CD4-positive, alpha-beta T cell treated with Interleukin-6 at 100 ng/mL for 8 hours (primary cell): ENCODE measurements at places on chromosomes 13 and 19.

DNA sequence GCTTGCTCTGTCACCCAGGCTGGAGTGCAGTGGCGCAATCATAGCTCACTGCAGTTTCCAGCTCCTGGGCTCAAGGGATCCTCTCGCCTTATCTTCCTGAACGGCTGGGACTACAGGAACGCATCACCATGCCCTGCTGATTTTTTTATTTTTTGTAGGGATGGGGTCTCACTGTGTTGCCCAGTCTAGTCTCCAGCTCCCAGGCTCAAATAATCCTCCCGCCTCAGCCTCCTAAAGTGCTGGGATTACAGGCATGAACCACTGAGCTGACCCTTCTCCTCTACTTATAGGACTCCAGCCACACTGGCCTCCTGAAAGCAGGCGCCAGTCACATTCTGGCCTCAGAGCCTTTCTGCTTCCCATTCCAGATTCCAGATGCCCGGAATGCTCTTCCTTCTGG is 10.5 kb downstream of the DACT3 start:
- no peak for DNase-seq

- peak; percentile 17 for DNase-seq
Observed at GRCh38 chr19:16185768-16186123, 536 bp downstream of the FAM32A start.

GRCh38 chr19:869245-870177 is 10.0 kb downstream of the CFD start:
- no peak for DNase-seq

- no peak for DNase-seq
Observed at GRCh38 chr19:48386981-48387380, 4.4 kb downstream of the KDELR1 start.

DNA sequence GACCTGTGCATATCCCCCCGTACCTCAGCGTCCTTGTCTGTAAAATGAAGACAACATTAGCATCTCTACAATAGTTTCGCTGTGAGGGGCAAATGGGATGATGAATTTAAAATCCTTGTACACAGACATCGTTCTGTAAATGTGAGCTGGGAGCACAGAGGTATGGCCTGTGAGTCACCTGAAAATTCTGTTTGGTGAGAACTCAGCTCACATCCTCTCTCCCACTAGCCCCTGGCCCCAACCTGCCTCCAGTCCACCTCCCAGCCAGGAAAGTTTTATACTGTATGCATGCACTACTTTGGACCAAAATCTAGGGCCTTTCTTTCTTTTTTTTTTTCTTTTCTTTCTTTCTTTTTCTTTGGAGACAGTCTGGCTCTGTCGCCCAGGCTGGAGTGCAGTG is 8.7 kb upstream of the IZUMO2 start:
- DNase-seq: no peak

DNA sequence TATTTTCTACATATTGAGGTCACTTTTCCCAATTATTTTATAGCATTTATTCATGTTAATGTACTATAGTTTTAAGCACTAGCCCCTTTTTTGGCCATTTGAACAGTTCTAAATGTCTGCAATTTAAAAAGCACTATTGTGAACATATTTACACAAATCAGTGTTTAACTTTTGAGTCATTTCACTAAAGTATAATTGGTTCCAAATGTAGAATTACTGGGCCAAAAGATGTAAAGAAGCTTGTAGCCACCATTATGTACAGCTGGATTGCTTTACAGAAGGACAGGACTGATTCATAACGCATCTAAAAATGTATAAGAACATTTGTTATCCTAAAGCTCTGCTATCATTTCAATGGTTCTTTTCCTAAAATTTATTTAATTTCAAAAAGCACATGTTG is 16.6 kb upstream of the ATP12A start:
- no peak for DNase-seq

DNA sequence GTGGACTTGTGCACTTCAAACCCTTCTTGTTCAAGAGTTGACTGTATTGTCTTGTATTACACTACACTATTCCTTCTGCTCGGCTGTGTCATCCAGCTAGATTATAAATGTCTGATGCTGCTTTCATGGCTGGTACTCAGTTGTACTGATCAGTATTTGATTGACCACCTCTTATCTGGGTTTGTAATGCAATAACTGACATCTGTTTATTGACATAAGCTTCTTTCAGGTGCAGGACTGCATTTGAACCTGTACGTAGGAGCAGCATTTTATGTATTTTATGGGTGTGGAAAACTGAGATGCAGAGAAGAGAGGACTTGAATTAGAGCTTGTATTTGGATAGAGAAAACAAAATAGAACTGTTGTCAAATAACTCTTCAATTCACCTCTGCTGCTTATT is 309.2 kb downstream of the FGF9 start:
- DNase-seq: no peak

- no peak for DNase-seq
Observed at GRCh38 chr13:112892426-112893206, 76.4 kb upstream of the MCF2L start.

DNA sequence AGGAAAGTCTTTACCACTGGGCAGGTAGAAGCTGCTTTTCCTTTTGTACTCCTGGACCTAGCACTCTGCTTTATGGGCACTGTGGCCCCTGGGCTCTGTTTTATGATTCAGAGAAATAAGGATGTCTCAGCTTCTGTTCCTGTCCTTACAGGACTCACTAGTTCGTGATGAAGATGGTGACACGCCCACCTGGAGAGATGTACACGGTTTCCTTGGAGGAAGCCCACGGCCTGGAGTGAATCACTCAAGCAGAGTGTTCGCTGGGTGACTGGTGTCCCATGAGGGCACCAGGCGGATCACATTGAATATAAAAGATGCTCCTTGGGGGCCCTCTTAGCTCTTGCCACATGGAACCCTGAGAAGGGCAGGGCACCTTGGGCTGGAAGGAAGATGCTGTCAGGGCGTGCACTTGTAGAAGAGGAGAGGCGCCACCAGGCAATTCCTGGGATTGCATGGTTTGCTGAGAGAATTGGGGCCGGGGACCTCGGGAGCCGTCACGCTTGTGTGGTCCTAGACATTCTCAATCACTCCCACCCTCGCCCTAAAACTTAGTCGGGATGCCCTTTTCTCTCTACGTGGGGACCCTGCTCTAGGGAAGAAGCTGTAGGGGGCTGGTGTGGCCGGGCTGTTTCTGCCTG is 202.6 kb downstream of the TSHZ3 start:
- no peak for DNase-seq

DNA sequence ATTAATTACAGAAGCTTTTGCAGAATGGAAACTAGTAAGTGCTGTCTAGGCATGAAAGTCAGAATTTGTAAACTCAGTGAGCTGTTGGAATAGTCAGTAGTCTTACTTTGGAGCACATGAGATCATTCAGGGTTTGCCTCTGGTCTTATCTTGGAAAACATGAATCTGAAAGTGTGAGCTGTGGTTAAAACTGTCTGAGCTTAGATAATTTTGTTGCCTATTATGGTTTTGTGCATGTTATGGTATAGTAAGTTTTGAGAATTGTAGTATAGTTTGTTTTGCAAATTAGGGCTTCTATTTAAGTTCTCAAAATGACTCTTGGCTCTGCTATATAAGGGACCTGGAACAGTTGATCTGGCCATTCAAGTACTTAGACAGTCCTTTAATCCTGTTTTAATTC is 53.7 kb upstream of the TRPC4 start:
- no peak for DNase-seq

DNA sequence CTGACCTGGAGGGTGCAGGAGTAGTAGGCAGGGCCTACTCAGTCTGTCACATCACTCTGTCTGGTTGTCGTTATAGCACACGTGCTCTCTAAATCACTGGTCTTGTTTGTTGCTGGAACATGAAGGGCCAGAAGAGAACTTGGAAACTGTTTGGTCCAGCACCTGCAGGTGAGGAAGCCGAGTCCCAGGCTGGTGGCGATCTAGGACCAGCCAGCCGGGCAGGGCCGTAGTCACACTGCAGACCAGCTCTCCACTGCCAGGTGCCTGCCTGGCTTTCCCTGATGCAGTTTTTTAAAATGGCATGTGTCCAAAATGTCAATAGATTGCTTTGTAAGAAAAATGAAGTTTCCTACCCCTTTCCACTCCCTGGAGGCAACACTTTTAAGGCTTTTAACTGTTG is 53.7 kb downstream of the GGACT start:
- DNase-seq: no peak

- no peak for DNase-seq
Observed at GRCh38 chr13:97460853-97461252, 26.9 kb downstream of the RAP2A start.

- no peak for DNase-seq
Observed at GRCh38 chr19:16497042-16497441, 848 bp downstream of the C19orf44 start.

GRCh38 chr19:17555480-17555928 is at the start of gene COLGALT1:
COLGALT1 (plus strand) TSS chr19:17555649; CDS start chr19:17555714, 65 bp downstream.
- DNase-seq: peak; percentile 97

DNA sequence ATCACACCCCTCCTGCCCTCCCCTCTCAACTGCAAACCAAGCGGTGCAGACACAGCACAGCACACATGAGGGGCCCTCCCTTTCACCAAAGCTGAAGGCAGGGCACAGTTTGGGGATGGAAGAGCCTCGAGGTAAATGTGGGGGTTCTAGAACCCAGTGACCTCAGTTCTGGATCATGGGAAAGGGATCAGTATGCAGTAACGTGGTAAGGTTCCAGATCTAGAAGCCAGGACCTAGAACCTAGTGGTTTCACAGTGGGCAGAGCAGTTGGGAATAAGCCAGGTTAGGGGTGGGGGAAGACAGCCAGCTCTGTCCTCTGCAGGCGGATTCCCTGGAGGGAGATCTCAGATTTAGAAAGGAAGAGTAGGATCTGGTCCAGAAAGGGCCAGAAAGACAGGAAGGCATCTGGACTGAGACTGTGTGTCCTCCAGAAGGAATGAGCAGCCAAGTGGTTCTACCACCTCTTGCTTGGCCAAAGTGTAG is 3.1 kb downstream of the FTL start:
- no peak for DNase-seq

DNA sequence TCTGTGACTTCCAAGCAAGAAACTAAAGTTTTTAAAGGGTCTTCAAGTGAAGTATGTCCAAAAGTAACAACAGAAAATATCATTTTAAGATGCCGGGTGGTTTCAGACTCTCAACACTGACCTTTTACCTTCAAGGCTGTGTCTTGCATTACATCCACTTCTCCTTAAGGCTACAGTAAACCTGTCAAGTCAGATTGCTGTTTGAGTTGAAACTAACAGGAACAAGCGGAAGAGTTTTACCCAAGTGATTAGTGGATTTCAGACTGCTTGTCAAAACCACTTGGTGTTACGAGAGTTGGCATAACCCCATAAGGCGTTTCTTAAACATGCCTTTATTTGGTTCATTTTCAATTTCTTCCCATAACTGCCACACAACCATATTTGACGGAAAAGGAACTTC is 283.1 kb downstream of the DCT start:
- no peak for DNase-seq

- DNase-seq: no peak
Observed at GRCh38 chr13:22505489-22505888, 675.3 kb upstream of the SGCG start.

DNA sequence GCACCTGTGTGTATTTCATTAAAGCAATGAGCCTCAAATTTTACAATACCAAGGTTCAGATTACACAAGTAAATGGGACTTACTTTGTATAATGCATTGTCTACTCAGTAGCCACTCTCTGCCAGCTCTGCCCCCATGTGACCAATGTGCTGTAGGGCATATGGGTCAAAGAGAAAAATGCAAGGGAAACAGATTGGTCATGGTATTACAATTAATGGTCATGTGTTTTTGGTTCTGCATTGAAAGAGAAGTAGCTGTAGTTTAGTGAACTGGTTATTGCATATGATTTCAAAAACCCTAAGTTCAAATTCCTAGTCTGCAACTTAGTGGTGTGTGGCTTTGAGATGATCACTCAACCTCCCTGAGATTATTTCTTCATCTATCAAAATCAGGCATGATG is 545.4 kb downstream of the SUCLA2 start:
- DNase-seq: no peak

GRCh38 chr19:10625003-10625761 is at the start of gene SLC44A2:
SLC44A2 (plus strand) TSS chr19:10625553; CDS start chr19:10625634, 81 bp downstream.
- DNase-seq: no peak

- no peak for DNase-seq
Observed at GRCh38 chr13:27290715-27291114, 20.1 kb downstream of the RASL11A start.

GRCh38 chr13:112818698-112819045 is 128.8 kb downstream of the ATP11A start:
- no peak for DNase-seq

DNA sequence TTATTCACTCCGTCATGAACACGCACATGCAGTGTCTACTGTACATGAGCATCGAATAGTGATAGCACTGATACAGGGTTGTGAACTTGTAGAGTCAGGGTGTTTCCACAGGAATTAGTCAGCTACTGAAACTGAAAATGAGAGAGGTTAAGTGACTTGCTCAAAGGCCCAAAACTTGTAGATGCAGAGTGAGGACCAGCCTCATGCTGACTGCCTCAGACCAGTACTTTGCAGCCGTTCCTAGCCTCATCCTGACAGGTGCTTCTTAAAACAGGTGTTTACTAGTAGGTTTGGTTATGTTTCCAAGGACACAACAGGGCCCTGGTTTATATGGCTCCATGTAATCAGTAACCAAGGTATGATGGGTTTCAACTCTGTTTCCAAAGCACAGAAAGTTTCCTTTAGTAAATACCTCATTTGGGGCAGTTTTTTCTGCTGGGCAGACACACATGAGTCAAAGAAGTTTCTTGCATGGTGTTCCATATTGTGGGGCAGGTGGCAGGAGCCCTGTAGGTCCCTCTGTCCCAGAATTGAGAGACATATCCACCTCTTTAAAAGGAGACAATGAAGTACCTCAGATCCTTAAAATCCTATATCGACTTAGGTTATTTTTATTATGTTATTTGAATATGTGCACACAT is 16.0 kb downstream of the FGF9 start:
- DNase-seq: no peak

DNA sequence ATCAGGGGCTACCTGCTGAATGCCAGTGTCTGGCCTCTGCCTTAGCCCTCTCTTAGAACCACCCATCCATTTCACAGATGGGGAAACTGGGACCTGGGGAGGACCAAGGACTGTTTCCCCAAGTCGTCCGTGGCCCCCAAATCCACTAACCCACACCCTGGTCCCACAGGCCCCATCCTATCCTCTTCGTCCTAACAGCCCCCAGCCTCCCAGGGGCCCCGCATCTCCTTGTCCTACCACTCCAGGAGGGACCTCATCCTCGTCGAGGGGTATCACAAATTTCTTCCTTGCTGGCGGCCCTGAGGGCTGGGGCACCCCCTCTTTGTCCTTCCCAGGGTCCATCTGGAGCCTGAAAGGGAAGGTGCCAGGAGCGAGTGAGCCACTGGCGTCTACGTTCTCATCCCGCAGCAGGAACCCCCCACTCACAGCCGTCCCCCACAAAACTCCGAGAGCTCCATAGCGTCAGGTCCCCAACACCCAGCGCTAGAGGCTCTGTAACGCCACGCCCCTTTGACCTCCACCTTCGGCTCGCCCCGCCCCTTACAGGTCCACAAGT is 606 bp downstream of the ERCC1 start:
- DNase-seq: peak; percentile 84
